ENCODE measurements at places on chromosomes 5 and 9.

GRCh38 chr9:101739311-101739710, 864 bp upstream of the GRIN3A start:
- DNase-seq, result no peak

- no peak for DNase-seq
These were observed 118.5 kb upstream of the GNA14 start for GRCh38 chr9:77766587-77766986.

GRCh38 chr9:15150939-15151338, 156.1 kb downstream of the TTC39B start:
- no peak for DNase-seq

DNA sequence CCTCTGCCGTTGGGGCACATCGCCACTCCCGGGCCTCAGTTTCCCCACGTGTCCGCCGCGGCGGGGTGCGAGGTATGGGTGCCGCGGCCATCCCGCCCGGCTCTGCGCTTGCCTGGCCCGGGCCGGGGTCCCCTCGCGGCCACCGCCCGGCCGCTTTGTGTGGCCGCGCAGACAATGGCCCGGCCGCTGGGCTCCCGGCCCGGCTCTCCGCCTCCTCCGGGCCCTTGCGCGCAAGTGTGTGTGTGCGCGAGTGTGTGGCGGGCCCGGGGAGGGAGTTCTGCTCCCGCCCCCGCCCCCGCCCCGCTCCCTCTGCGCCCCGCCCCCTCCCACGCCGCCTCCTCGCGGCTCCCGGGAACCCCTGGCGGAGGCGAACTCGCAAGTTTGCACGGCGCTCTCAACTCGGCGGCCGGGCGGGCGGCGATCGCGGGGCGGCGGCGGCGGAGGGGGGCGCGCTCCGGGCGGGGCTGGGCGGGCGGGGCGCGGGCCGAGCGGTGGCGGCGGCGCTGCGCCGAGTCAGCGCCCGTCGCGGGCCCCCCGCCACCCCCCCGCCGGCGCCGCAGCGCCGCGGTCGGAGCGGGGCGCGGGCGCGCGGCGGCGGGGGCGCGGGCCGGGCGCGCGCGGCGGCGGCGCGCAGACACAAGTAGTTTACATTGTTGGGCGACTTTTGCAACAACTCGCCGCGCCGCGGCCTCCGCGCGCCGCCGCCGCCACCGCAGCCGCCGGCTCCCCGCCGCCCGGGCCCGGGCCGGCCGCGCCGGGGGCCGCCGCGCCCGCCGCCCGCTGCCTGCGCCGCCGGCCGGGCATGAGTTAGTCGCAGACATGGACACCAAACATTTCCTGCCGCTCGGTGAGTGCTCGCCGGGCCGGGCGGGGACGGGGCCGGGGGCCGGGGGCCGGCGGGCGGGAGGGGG, at the start of gene RXRA:
TSS of gene RXRA (plus strand) at position 643 of the 911 bp plus-strand sequence. CDS start at position 820, 177 bp downstream.
- DNase-seq, result peak; percentile 75

DNA sequence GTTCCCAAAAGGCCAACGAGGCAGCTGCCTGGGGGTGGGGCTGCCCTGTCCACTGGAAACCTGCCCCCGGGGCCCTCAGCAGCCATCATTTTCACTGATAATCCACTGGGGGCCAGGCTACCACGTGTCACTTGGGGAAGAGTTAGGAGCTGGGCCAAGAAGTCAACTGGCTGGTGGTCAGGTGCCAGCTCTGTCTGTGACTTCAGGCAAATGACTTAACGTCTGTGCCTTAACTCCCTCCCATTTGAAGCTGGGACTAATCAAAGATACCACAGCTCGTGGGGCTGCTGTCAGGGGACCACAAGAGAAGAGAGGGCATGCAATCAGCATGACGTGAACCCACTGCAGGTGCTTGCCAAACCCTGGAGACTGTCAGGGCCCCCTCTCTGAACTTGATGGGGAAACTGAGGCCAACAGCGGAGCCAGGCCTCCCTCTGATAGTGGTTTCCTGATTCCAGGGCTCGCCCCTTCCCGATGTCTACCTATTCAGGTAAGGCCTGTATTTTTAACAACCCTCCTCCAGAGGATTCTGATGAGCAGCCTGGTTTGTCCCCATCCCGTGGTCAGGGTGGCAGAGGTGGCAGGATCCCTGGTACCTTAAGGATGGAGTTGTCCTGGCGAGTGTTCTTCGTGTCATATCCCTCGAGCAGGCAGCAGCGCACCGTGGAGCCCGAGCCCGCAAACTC, 12.3 kb upstream of the DPM2 start:
- no peak for DNase-seq

DNA sequence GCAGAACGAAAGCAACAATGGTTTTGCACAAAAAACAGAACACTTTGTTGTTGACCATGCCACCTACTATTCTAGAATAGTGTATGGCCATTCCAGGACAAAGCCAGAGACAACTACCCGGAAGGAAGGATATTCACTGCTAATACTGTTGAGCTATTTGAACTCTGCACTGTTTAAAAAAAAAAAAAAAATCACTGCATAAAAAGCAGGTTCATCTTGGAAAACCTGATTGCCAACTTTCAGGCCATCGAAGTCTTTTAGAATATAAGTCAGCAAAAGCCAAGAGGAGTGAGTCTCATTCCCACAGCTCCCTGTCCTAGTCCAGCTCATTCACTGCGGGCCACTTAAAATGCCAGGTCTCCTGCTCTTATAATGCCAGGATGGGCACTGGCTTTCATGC, 4.0 kb downstream of the ENC1 start:
- DNase-seq, result no peak

GRCh38 chr5:87122151-87122977, 145.3 kb upstream of the RASA1 start:
- DNase-seq, result no peak

GRCh38 chr9:136705564-136705963, 6.8 kb upstream of the DIPK1B start:
- DNase-seq, result no peak

DNA sequence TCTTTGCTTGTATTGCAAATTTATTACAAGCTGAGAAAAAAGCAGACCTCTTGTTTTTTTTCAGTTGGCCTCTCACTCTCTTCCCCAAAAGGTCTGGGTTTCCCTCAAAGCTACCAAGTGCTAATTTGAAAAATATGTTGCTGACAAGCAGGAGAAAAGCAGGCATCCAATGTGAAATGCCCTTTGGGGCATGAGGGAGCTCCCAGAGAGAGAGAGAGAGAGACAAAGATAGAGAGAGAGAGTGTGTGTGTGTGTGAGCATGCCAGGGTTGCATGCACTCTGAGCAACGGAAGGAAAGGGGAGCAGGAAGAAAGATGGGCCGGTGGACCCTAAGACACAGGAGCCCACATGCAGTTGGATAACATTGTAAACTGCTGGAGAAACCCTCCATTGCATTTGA, 358.4 kb downstream of the TMEM38B start:
- DNase-seq, result no peak

GRCh38 chr9:80789831-80790230, 899.5 kb downstream of the TLE1 start:
- DNase-seq, result no peak

DNA sequence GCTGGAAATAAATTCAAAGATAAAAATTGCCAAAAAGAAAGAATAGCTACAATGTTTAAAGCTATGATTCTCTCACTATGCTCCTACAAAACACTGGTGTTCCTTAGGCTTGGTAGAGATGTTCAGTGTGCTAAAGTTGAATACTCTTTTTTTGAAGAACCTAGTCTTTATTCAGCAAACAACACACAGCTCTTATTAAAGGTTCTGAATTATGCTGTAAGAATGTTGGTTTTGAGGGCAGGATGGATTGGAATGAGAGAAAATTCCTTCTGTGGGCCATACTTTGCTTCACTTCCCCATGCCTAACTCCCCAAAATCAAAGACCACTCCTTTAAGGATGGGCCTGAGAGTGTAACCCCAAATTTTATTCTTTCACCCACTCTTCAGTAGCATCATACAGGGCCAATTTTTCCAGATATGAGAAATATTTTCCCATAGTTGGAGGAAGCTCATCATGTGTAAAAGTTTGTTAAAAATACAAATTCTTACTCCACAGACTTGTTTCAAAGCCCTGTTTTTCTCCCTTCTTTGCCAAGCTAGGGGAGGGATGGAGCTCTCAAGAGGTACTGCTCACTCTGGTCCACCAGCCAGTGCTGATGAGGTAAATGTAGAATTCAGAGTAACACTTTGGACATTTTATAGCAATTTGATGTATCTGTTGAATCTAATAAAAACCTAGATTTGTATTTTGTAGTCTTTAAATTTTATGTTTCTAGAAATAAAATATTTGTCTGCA, 99.3 kb downstream of the GDNF start:
- peak; percentile 25 for DNase-seq

DNA sequence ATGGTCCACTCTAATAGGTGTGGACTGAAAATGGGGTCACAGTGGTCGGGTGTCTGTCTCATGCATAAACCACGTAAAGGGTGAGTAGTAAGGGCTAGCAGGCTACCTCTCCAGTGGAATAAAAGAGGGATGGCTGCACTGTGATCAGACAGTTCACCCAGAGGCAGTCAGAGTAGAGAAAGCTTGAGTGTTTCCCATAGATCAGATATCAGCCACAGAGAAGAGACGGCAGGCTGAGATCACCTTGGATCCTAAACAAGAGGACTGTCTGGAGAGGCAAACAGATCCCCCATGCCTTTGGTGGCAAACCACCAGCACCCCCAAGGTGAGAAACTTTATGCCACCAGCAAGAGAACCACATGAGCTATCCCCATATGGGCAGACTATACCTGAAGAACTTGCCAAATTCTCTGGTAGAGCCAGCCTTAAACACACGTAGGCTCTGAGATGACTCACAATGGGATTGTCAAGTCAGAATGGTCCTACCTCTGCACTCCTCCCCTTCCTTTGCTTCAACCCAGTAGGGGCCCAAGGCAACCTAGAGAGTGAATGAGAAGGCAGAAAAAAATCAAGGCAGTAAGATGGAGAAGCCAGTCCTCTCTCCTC, 205.2 kb upstream of the MAP3K1 start:
- peak; percentile 35 for DNase-seq

GRCh38 chr5:177370488-177371119, 12.9 kb downstream of the RGS14 start:
- DNase-seq, result peak; percentile 95

GRCh38 chr5:140828362-140828737, 590 bp downstream of the PCDHA6 start:
- DNase-seq, result no peak

DNA sequence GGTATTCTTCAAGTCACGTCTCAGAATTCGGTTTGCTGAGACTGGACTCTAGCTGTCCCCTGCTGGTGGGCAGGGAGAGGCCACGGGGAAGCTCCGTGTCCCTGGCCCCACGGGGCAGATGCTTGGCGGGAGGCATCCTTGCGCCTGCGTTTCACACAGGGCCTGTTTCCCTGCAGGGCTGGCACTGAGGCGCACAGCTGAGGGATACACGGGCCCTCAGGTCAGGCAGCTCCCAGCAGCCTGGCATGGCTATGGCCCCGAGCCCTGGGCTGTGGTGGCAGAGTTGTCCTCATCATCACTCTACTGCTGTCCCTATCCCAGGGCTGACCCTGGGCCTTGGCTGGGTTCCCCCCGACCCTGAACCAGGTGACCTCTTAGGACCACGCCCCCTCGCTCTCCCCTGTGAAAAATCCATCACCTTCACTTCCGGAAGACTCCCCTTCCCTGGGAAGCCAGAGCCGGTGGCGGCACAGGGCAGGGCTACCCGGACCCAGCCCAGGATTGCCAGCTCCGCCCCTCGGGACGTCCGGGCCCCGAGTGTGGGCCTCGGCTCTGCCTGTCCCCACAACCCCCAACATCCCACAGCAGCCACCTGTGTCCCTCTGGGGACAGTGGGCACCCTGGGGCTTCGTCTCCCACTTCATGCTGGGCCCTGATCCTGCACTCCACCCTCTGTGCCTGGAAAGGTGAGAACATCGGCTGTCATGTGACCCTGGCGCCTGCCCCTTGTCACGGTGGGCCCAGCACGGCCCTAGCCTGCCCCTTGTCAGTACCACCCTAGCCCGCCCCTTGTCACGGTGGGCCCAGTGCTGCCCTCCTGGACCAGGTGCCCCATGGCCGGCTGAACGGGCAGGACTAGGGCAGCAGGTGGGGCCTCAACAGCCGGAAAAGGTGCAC, 5.0 kb downstream of the DPP7 start:
- no peak for DNase-seq

GRCh38 chr5:179264053-179264782, 81.0 kb downstream of the ADAMTS2 start:
- DNase-seq, result no peak

DNA sequence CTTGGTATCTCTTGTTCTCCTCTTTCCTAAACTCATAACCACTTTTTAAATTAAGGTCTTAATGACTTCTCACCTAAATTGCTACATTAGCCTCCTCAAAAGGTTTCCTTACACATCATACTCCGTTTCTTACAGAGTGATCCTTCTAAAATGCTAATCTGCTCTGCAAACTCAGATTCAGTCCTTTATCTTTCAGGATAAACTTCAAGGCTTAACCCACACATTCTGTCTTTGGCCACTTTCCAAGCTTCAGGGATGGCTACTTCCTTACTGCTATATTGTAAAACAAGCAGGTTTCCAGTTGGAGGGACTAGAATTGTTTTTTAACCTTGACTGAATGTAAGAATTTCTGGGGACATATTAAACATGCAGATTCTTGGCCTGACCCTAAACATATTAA, 105.5 kb upstream of the CHD1 start:
- peak; percentile 56 for DNase-seq

DNA sequence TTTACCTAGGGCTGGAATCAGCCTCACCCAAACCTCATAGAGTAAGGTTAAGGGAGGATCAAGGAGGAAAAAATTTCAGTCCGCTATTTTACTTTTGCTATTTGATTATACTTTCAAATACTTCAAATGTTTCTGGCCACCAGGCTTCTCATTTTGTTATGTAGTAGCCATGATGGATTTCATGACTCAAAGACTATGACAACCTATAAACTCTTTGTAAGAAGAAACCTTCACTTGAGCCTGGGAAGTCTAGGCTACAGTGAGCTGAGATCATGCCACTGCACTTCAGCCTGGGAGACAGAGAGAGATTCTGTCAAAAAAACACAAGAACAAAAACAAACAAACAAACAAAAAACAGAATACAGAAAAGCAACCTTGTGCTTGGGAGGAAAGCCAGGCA, 293.6 kb upstream of the TNC start:
- DNase-seq, result no peak

GRCh38 chr5:4319478-4320128, 724.0 kb downstream of the IRX1 start:
- DNase-seq, result no peak

GRCh38 chr5:104265531-104266140, 703.0 kb upstream of the NUDT12 start:
- DNase-seq, result peak; percentile 51

GRCh38 chr9:72424131-72424530, 59.1 kb upstream of the ZFAND5 start:
- DNase-seq, result no peak

GRCh38 chr5:59126708-59127573, 544.1 kb downstream of the RAB3C start:
- no peak for DNase-seq

- no peak for DNase-seq
These were observed 29.1 kb downstream of the ARSK start for GRCh38 chr5:95583992-95584391.

GRCh38 chr5:17413691-17414090, 84.3 kb upstream of the TAF11L2 start:
- DNase-seq, result no peak
